MV-4-11 (cell line): ENCODE measurements at places on chromosomes 12 and 14.

DNA sequence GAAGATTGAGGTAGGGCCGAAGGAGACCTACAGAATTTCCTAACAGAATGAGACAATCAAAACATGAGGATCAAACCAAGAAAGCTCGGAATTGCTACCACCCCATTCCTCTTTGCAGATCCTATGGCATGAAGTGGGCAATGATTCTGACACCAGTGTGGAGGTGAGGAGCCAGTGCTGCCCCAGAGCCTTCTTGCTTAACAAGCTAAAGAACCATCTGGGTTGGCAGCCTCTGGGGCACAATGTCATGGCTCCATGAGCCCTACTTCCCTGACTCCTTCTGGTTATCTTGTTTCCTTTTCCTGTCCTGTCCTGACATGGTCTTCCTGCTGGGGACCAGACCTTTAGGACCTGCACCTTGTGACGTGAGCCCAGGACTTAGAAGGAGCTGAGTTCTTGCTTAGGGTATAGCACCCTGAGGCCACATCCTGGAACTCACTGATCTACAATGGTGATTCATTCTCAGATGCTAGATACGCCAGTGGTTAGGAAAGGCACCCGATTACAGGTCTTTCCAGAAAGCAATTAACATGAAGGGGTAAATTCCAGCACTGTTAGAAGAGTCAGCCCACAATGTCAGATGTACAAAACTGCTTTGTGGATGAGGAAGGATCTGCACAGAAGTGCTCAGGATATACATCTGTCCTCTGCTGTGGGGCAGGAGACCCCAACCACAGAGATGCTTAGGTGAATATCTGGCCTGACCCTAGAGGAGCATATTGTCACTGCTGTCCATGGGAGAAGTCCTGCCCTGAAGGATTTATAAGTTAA lies 324.2 kb downstream of the ZFP36L1 start:
- DNase-seq, result no peak

DNA sequence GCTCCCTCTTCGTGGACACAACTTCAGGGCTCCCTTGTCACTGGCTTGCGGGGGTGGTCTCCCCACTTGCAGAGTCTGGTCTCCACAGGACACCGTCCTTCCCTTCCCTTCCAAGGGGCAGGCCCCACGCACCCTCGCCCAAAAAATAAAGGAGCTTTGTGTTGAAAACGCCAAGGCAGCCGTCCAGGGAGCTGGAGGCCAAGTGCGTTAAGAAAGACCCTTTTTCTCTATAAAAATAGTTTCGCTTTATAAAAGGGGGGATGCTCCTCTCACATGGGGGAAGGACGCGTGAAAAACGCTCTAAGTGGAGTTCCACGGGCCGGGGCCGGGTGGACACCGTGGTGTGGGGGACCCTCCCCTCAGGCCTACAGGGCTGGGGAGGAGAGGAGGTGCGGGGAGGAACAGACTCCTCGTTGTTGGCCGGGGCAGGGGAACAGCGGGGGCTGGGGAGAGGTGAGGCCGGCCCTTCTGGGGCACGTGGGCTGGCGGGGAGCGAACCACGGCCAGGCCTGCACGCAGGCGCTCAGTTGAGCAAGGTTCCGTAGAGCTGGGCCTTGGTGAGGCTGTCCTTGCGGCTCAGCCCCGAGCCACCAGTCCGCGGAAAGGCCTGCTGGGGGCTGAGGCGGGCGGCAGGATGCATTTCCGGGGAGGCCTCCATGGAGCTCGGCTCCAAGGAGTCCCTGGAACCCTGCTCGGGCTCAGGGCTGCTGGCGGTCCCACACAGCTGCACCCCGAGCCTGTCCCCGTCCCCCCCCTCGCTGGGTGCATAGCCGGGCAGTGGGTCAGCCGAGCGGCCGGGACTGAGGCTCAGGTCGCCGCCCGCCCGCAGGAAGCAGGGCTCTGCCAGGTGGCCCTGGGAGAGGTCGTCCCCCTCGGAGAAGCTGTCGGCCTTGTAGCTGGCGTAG lies 49.5 kb downstream of the BEGAIN start:
- DNase-seq, result no peak

DNA sequence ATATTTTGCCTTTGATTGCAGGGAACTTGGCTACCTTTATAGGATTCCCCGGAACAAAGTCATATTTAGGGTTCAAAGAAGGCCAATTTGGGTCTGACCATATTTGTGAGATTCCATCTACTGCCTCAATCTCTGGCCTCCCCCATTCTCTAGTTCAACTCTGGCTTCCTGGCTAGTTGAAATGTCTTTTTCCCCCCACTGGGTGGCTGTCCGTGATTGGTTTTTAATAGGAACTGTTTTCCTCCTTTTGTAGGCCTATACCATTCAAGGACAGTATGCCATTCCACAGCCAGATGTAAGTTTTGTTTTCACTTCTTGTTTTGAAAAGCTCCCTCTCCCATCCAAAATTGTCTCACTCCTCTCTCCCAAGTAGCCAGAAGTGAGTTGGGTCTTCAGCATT lies 13.8 kb downstream of the PCBP2 start:
- peak; percentile 50 for DNase-seq

DNA sequence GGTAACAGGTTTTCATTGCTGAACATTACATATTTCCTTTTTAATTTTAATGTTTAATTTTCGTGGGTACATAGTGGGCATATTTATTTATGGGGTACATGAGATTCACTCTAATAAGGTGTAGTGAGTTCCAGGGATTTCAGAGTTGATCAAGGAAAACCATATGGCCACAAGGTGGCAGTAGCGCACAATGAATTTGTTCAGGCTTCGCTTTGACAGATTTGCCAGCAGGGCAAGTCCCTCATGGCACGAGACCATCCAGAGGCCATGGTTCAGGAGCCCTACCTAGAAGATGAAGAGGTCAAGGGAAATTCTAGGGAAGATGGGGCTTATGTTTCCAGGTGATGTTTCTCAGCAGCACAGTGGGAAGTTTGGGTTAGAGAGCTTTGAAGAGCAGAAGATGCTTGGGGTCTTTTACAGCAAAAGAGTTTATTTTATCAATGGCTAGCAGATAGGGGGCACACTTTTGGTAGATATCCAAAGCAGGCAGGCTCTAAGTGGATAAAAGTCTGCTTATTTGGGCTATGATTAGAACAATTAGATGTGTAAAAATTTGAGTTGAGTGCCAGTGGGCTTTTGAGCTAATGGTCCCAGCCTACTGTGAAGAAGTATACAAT lies 1004.4 kb downstream of the AACS start:
- peak; percentile 34 for DNase-seq

GRCh38 chr12:122009741-122010140 lies 11.9 kb upstream of the BCL7A start:
- DNase-seq, result no peak

DNA sequence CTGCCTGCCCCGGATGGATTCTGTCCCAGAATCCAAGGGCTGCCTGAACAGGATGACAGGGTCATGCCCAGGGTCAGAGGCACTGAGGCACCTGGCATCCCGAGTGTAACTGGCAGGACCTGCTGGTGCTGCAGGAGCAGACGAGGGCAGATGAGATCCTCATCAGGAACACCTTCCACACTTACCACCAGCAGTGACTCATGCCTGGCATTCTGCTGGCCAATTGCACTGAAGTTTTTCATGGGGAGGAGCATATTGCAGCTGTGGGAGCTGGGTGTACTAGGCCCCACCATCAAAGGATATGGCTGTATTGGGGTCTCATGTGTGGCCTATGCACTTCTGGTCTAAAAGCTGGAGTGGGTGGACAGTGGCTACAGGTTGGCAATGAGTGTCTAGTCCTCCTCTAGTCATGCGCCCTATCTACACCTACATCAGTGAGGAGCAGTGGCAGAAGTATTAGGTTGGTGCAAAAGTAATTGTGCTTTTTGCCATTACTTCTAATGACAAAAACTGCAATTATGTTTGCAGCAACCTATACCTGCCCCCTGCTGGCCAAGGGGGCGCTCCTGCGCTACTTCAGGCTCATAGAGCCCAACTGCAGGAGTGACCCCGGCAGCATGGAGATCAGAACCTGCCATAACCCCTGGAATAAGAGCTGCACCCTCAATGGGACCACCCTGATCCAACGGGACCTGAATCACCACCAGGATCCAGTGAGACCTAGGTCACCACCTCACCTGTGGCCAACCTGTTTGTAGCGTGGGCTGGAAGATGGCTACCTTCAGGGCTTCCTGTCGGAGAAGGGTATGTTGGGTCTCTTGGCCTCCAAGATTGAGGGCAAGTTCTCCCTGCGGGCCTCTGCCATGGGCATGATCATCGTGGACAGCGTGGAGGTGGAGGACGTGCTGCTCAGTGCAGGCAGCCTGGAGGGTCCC lies 8.0 kb upstream of the C12orf42 start:
- peak; percentile 23 for DNase-seq

DNA sequence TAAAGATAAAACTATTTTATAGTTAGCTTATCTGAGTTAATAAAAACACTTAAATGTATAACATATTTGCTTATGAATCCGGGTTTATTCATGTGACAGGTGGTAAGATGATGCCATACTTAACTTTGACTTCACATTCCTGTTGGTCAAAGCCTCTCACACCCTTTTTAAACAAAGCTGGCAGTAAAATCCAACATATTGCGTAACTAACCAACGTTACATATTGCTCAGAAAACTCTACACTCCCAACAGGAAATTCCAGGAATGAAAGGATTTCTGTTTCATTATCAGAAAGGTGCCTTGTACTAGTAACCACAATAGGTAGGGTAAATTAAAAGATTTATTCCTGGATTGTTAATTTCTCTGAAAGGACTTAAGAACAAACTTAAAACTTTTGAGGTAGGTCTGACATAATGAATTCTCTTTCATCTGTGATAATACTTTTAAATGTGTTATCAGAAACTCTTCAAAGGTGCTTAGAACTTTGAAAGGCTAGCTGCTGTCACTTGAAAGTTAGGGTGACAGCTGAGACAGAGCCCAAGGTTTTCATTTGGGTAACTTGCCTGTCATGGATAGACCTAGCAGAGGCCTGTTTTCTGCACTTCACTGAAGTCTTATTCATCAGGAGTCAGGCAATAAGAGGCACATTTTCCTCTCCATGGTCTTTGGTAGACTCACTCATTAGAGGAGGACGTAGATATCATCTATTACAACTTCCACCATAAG lies 23.8 kb upstream of the CATSPERB start:
- DNase-seq, result no peak

DNA sequence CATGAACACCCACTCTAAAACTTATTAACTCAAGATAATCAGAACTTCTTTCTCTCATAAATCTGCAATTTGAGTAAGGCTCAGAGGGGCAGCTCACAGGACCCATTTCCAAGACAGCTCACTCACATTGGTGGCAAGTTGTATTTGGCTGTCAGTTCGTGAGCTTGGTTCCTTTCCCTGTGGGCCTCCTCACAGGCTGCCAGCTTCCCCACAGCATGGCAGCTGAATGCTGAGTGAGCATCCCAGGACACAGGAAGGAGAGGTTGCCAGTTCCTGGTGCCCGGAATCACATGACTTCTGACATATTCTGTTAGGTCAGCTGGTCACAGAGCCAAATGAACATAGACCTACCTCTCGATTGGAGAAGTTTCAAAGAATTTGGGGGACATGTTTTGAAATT lies 116.6 kb upstream of the TMEM233 start:
- no peak for DNase-seq

DNA sequence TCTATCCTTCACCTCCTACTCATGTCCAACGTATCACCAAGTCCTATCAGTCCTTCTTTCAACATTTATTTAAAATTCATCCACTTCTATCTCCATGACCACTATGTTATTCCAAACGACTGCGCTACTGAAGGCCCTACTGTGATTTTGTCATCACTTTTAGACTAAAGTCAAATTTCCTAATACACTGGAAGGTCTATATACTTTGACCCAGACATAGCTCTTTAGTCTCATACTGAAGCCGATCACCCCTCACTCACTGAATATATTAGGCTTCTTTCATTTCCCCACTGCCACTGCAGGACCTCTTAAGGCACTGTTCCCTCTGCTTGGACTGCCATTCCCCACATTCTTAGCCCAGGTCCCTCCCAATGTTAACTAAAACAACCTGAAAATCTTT lies 25.6 kb downstream of the SLC38A4 start:
- no peak for DNase-seq

- DNase-seq, result no peak
These were observed 49.7 kb downstream of the SYNE2 start for GRCh38 chr14:63902375-63902976.

DNA sequence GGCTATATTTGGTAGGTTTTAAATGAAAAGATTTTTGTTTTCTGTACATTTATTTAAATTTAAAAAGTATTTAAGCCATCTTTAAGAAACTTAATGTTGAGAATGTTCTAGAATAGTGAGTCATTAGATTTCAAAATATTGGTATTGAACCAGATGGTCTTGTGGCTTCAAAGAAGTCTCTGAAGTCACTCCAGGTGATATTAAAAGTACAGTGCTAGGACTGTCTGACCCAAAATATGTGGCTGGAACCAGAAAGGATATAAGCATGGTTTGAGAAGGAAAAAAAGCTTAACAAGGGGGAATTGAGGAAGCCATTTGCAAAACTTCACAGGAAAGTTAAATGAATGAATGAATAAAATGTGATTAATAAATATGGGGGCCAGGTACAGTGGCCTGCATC lies 28.7 kb upstream of the MDM2 start:
- DNase-seq, result no peak

DNA sequence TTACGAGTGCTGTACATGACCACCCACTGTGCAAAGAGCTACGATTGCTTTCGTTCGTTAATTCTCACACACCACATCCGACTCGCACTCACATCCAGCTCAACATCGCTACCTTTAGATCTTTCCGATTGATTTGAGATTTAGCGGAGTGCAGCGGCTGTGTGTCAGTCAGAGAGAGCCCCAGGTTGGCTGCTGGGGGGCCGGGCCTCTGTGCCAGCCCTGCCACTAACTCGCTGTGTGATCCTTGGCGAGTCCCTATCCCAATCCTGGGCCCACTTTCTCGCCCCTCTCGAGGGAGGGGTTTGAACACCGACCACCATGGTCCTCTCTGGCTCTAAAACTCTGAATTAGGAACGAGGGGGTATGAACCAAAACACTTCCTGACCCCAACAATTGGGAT lies 8.6 kb downstream of the DLK1 start:
- no peak for DNase-seq

DNA sequence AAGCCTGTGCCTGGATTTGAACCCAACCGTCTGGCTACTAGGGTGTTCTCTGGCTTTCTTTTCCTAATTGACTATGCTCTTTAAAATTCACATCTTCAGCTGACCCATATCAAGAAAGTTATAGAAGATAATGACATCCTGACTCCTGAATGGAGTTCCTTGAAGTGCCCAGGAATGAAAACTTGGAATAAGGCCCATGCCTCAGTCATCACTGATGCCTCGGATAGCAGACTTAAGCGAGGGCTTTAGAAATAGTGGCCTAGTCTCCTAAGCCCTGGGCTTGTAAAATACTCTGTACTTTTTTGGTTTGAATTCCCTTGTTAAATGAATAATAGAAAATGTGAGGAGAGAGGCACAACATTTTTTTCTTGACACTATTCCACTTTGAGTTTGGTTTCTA lies 39.0 kb downstream of the CHST11 start:
- no peak for DNase-seq
